ENCODE measurements at places on chromosomes 4 and X.

- DNase-seq = no peak
Observed at GRCh38 chr4:108172231-108172752, 3.6 kb upstream of the LEF1 start.

- no peak for DNase-seq
Observed at GRCh38 chr4:65645185-65645584, 25.1 kb downstream of the EPHA5 start.

DNA sequence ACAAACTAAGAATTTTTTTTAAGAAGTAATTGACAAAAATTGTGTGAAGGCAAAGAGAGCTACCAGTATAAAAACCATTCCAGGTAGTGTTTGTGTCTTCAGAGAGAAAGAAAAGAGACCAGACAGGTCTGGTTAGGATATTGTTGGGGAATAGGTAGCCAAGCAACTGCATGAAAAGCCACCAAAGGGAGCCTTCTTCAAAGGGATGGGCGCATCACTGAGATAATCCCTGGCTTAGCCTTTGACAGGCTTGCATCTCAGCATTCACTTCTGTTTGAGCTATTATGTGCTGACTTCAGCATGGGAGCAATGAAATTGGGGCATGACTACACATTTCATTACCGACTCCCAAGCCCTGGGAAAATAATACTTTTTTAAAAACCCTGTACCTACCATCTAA, 496.6 kb downstream of the IL1RAPL1 start:
- no peak for DNase-seq

DNA sequence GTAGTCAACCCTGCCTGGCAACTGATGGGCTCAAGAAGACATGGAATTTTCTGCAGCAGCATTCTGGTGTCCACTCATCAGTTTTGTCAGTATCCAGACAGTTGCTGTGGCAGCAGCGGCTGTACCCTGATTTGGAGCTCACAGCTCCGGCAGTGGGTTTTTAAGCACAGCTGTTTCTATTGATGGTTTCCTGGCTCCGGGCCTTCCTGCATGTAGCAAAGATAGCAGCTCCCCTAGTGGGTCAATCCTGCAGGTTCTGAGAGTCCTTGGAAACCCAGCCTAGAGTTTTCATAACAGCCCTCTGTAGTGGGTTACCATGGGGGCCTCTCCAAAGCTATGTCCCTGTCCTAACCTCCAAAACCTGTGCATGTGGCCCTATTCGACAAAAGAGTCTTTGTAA, 84.0 kb upstream of the ATP6AP2 start:
- DNase-seq = no peak

DNA sequence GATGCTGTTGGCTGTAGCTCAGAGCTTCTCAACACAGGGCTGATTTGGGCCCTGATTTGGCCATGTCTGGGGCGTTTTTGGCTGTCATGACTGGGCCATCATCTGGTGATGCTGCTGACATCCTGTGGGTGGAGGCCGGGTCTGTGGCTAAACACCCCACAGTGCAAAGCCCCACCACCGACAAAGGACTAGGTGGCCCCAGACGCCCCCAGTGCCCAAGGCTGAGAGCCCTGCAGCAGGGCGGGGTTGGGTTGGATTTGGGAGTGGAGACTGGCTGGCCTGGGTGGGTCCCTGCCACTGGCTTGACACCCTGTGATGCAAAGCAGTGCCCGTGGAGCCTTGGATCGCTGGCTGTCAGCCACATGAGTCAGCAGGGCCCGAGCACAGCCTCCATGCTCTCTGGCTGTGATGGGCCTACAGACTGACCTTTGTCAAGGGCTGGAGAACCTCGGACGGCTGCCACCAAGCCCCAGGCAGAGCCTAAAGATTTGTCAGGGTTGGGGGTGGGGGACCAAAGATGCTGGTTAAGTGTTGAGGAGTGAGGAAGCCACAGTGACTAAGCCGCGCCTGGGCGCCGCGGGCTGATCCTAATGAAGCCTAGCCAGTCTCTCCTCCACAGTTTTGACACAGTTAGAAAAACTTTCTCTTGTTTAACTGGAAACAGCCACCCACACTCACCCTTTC, 28.3 kb downstream of the CYTL1 start:
- DNase-seq = no peak

DNA sequence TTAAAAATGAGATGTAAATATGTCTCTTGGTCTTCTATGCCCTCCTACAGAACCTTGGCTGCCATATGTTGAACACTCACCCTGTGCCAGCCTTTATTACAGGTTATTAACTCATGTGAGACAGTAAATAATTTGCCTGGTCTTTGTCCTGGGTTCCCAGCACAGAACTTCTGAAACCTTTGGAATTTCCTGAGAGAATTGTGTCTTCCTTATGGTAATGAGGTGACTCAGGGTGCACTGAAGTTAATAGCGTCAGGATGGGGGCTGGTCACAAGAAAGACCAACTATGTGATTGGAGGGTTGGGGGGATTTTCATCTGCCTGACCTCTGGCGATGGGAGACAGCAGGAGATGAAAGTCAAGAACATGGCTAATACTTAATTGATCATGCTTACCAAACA, 289.8 kb upstream of the STS start:
- no peak for DNase-seq

GRCh38 chr4:73897380-73898136, 28.4 kb downstream of the CXCL1 start:
- DNase-seq = no peak

DNA sequence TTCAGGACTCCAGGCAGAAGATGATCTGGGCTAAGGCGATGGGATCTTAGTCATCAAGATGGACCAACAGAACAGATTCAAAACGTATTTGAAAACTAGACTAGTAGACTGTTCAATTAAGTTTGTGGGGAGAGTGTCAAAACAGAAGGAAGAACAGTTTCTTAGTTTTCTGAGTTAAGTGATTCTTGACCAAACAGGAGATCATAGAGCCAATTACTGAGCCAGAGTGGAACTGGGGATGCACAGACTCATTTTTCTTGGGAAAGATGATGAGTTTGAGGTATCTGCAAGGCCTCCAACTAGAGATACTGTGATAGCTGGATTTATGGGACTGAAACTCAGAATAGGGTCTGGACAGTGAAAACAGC, 119.5 kb downstream of the REELD1 start:
- DNase-seq = no peak

- no peak for DNase-seq
Observed at GRCh38 chrX:97538745-97539144, 655.0 kb downstream of the RPA4 start.

DNA sequence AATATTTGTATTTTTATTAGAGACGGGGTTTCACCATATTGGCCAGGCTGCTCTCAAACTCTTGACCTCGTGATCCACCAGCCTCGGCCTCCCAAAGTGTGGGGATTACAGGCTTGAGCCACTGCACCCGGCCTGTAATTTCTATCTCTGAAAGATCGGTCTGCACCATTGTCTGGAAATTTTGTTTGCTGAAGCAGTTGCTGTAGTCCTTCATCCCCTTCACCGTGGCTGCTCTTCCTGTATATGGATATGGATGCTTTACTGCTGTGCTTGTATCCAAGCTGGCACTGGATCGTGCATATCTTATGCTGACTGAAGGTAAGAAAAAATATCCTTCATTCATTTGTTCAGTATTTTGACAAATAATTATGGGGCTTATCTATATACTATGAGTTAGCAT, 338.4 kb upstream of the GNPDA2 start:
- DNase-seq = no peak

DNA sequence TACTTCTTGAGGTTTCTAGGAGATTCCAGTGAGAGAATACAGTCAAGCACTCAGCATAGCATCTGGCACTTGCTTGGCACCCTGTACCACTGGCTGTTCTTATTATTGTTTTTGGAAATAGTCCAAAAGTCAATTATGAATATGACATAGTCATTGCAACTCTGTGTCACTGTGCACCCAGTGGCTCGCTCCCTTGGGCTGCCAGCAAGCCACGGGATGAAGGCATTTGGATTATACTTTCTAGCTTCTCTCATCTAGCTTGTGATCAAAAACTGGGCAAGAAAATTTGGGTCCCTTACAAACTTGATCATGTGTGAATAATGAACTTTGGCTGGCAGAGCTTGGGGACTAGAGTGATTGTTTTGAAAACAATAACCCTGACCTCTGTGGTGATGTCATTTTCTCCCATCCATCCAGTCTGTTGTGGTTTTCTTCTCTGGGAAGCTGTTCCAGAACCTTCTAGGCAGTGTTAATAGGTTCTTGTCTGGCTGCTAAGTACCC, 32.7 kb upstream of the LIMCH1 start:
- DNase-seq = no peak

DNA sequence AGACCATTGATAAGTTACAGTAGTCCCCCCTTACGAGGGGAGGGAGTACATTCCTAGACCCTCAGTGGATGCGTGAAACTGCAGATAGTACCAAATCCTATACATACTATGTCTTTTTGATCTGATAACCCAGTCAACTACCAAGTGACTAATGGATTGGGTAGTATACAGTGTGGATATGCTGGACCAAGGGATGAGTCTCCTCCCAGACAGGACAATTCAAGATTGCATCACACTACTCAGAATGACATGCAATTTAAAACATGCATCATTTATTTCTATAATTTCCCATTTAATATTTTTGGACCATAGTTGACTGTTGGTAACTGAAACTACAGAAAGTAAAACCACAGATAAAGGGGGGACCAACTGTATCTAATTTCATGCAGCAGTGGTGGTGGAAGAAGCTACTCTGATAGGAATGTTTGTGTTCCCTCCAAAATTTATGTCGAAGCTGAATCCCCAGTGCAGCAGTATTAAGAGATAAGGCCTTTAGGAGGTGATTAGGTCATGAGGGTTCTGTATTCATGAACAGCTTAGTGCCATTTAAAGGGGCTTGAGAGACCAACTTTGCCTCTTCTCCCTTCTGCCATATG, 11.9 kb downstream of the HADH start:
- DNase-seq = no peak

DNA sequence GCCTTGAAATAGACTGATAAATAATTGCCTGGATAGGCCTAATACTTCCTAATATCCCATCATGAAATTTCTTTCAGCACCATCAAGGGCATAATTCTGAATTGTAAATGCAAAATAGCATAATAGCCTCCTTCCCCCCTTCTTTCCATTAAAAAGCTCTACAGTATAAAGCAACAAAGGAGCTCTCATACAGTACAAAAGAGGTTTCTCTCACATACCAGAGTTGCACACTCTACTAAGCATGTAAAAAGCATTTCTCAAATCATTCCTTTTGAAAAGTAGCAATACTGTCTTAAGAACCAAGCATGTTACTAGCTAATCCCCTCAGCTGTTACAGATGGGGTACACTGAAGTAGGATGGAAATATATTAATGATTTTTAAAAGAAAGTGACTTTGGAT, 509.0 kb downstream of the KLHL13 start:
- no peak for DNase-seq

- DNase-seq = no peak
Observed at GRCh38 chr4:26369581-26369980, 48.8 kb downstream of the RBPJ start.

- DNase-seq = no peak
Observed at GRCh38 chr4:31059753-31060522, 339.8 kb downstream of the PCDH7 start.

GRCh38 chr4:113684534-113685091, 76.9 kb downstream of the CAMK2D start:
- no peak for DNase-seq

- no peak for DNase-seq
Observed at GRCh38 chr4:46016306-46016705, 107.5 kb downstream of the GABRG1 start.

DNA sequence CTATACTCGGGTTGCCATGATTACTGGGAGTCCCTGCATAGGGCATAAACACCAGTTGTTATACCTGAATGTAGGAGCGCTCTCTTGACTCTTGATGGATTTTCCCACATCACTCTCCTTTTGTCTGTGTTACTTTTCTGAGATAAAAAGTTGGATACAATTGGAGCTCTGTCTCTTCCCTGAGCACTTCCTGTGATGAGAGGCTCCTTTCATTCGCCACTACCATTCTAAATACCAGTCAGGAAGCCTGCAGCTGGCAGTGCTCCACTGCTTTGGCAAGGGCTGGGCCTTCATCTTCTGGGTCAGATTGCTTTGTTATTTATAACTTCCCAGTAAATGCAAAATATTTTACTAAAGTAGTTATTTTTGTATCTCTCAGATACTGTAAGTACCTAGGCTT, 13.9 kb downstream of the TCEANC start:
- DNase-seq = no peak

GRCh38 chrX:30533835-30534234, 43.7 kb downstream of the TASL start:
- no peak for DNase-seq

- no peak for DNase-seq
Observed at GRCh38 chr4:172109466-172109865, 296.3 kb downstream of the GALNTL6 start.

DNA sequence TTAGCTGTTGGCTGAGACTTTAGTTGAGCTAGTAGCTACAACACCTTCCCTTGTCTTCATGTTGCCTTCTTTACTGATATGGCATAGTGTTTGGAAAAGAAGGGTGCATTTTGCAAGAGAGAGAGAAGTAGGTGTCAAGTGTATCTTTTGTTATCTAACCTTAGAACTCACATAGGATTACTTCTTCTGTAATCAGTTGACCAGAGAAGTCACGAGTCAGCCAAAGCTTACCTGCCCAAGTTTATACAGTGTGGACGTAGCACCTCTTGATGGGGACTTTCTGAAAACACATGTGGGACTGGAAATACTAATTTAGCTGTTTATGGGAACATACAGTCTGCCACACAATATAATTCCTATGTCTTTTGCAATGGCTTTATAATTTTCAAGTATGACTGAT, 56.0 kb downstream of the UGT8 start:
- no peak for DNase-seq

Data from activated gamma-delta T cell treated with Interleukin-2 at 50 U/mL for 16 hours (primary cell).